ENCODE measurements at places on chromosomes 3 and 15. TPM values are rescaled to one million over a fixed set of nuclear protein-coding genes. Genes with fewer than 3 reads are reported as not detected.

HTD2 gene
- total RNA-seq, result 6.8 TPM

XCR1 gene
- not detected for total RNA-seq

PRR23C gene
- total RNA-seq, result not detected

PRR23E gene
- total RNA-seq, result not detected

Data from cerebellum (tissue), 4 donors.